Activated CD8-positive, alpha-beta memory T cell treated with anti-CD3 and anti-CD28 coated beads, Interleukin-2, amount 10 ng/mL, durations not matched to agents 7 days and 5 days (primary cell): ENCODE measurements at places on chromosomes 2 and 18. TPM values are rescaled to one million over a fixed set of nuclear protein-coding genes. Genes with fewer than 3 reads are reported as not detected.

- DNase-seq, result no peak
- H3K27ac ChIP-seq, result no peak overlapping the region
- no peaks in the 10 kb centered on the region for H3K27me3 ChIP-seq
- H3K4me1 ChIP-seq, result no peaks in the 10 kb centered on the region
These were observed 772.6 kb downstream of the TSN start for GRCh38 chr2:122528061-122528460.

GRCh38 chr2:157190151-157190550 lies 67.4 kb upstream of the GALNT5 start:
- no peak overlapping the region for H3K27ac ChIP-seq
- peaks cover 4% of the 10 kb centered on the region for H3K27me3 ChIP-seq
- no peak for DNase-seq
- H3K4me1 ChIP-seq, result peaks cover 16% of the 10 kb centered on the region

GRCh38 chr2:103921161-103921560 lies 932.8 kb upstream of the POU3F3 start:
- no peak overlapping the region for H3K4me3 ChIP-seq
- DNase-seq, result no peak
- no peak overlapping the region for H3K27ac ChIP-seq
- H3K4me1 ChIP-seq, result no peaks in the 10 kb centered on the region
- no peaks in the 10 kb centered on the region for H3K36me3 ChIP-seq

DNA sequence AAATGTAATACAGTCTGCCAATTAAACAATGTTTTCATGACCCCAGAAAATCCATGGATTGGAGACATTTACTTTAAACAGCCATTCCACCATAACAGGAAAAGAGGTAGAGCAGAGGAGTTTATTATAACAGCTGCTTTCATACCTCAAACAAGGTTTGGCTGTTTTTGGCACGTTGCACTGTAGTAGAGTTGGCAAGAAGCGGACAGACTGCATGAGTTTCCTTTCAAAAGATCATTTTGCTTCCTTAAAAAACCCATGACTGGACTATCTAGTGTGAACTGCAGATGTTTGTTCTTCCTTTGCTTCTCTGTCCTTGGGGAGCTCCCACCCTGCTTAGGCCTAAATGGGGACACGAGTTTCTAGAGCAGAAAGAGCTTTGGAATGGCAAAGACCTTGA lies 108.5 kb upstream of the THOC1 start:
- DNase-seq, result no peak
- peaks cover 6% of the 10 kb centered on the region for H3K27me3 ChIP-seq
- H3K4me3 ChIP-seq, result no peak overlapping the region
- no peaks in the 10 kb centered on the region for H3K36me3 ChIP-seq
- H3K27ac ChIP-seq, result no peak overlapping the region
- peaks cover 2% of the 10 kb centered on the region for H3K4me1 ChIP-seq

DNA sequence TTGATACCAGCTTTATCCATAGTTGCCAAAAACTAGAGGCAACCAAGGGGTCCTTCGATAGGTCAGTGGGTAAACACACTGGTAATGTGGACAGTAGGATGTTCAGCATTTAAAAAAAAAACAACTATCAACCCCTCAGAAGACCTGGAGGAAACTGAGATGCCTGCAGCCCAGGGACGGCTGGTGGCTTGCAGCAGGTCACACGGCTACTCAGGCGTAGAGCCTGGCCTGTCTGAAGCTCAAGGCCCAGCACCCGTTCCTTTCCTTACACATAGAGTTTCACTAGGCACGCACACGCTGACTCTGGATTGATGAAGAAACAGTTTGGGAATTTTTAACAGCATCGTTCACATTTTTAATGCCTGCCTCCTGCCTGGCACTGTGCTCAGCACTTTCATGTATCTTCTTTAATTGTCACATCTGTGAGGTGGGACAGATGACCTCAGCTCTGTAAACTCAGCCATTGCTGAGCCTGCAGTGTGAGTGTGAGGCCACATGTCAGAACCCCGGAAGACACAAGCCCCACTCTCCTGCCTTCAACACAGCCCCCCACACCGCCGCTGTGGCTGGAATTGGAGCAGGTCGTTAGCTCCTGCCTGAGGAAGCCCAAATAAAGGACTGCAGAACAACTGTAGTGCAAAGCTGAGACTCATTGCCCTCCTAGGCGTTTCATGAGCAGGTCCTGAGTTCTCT lies 40.7 kb downstream of the TRAPPC12 start:
- no peak overlapping the region for H3K4me3 ChIP-seq
- H3K27me3 ChIP-seq, result no peaks in the 10 kb centered on the region
- no peak overlapping the region for H3K27ac ChIP-seq
- peaks cover 2% of the 10 kb centered on the region for H3K4me1 ChIP-seq
- peaks cover 19% of the 10 kb centered on the region for H3K36me3 ChIP-seq

The HRH4 gene
- not detected for total RNA-seq

The CCDC74B gene
- 0.23 TPM for total RNA-seq

The GALM gene
- total RNA-seq, result 67.1 TPM

The C2orf81 gene
- 0.93 TPM for total RNA-seq

The GALR1 gene
- total RNA-seq, result not detected
